CD4-positive, alpha-beta T cell treated with Interleukin-4 for 4 hours (primary cell): ENCODE measurements at places on chromosomes 7 and 10.

- DNase-seq = no peak
These were observed 40.8 kb downstream of the NRP1 start for GRCh38 chr10:33293531-33294170.

DNA sequence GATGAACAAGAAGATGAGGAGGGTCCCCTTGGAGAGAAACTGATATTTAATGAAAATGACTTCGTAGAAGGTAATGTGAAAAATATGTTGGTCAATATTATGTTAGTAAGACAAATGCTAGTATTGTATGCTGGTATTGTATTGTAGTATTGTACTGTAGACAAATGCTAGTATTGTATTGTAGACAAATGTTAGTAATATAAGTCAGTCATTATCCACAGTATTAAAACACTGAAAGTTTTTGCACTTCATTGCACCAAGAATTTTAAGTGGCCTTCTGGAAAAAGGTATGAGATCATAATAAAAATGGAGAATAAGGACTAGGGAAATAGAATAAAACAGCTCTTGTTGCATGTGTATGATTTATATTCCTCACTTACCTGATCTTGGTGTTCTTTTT, 17.5 kb downstream of the CSGALNACT2 start:
- no peak for DNase-seq

DNA sequence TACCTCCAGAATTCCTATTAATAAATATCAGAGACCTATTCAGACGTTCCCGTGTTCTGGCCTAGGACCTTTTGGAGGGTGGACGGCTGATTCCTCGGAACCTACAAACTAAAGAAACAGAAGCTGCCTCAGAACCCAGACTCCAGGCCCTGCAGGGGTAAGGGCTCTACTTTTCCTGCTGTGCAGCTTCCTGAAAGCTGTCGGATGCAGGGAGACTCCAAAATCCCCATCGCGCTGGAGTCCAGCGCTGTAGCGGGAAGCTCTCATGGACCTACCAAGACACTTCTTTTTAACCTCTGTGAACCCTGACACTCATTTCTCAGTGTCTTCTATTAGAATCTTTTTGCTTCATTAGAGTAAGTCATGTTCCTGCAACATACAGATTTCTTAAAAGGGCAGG, 244.5 kb upstream of the PITRM1 start:
- no peak for DNase-seq

- no peak for DNase-seq
These were observed 38.3 kb upstream of the PTPN12 start for GRCh38 chr7:77498659-77499379.

- no peak for DNase-seq
These were observed 28.6 kb upstream of the NDST2 start for GRCh38 chr10:73840056-73840402.

- no peak for DNase-seq
These were observed 110.6 kb downstream of the ZFAND4 start for GRCh38 chr10:45561952-45562351.

DNA sequence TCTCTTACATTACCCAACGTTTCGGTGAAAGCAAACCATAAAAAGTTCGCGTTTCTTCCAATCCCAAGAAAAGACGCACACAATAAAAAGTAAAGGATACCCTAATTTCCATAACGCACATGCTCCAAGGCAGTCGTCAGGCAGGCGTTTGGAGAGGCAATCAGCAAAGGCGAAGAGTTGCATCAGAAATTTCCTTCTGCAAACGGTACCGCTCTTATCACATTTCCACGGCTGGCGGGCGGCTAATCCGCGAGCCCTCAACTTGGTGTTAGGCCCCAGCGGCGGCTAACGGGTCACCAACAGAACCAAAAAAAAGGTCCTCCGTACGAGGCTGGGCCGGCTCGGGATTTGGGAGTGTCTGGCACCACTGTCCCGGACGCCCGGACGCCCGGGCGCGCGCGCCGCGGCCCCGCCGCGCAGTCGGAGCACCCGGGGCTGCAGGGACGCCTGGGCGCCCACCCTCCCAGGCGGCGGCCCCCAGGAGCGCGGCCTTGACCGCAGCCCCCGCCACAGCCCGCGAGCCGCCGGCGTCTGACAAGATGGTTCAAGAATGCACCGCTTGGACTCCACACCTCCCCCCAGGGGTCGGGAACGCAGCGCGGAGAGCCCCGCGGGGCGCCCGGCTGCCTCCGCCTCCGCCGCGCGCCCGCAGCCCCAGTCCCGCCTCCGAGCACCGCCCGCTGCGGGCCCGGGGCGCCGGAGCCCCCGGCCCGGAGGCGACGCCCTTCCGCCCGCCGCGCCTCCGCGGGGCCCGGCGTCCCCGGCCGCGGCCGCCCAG, 9.8 kb upstream of the GRB10 start:
- DNase-seq = no peak

DNA sequence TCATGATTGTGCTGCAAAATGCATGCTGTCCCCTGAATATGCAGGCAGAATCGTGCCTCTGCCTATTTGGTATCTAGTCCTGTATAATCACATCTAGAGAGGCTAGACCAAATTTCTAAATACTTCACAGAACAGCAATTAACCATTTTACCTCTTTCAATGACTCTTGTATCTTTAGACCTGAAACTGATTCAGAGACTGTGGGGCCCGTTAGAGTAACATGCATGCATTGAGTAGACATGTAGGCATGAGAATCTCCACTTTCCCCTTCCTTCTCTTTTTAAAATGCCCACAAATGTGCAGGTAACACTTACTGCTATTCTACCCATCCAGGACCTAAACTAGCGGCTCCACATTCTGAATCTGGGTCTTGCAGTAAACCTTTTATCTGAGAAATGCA, 8.8 kb downstream of the ZNF92 start:
- no peak for DNase-seq

DNA sequence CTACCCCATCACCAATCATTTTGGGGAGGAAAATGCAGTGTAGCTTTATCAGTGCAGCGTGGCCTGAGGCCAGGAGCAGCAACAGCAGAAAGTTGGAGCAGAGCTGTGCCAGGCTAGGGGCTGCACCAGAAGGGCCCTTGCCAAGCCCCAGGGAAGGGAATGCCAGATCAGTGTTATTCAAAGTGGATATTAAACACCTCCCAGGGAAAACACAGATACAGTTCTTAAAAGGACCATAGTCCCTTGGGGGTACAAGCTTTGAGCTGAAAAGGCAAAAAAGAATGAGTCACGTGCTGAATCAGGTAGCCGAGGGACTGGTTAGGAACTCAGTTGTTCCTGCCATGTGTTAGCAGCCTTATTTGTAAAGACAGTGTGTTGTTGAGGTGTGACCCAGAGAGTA, 54.0 kb downstream of the GSDME start:
- no peak for DNase-seq

DNA sequence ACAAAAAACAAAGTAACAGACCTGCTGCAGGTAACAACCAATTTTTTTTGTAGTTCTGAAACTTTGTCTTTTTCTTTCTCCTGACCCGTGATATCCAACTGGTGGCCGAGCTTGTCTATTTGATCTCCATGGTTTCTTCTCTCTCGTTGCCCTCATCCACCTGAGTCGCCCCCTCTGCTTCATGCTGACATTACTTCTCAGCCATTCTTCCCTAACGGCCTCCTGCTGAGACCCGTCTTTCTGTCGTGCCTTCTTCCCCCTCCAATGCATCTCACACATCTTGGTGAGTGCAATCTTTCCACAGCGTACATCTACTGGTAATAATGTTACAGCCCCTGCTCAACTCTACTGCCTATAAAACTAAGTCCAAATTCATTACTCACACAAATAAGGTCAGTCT, 352.9 kb downstream of the RNLS start:
- DNase-seq = no peak

DNA sequence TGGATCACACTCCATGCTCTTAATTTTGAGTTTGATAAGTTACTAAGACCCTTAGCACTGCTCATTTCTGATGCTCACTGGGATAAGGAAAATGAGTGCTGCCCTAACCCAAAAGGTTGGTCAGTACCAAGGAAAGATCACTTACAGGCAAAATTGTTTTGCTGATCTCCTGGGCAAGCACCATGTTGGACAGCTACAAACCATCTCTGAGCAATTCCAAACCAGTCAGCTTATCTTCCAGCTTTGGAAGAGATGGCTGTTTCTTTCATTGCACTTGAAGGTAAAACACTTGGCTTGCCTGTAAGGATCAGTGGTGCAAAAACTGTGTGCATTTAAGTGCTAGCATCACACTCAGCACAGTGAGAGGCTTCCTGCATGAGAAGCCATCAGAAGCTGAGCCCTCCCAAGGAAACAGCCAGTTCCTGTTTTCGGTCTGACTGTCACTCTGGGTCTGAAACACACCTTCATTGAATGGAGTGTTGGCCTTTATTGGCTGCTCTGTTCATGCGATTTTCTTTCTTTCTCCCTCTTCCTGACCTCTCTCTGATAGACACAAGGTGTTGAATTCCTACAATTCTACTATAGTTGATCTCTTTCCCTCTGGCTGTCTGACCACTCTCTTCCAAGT, 126.4 kb upstream of the GHITM start:
- no peak for DNase-seq

DNA sequence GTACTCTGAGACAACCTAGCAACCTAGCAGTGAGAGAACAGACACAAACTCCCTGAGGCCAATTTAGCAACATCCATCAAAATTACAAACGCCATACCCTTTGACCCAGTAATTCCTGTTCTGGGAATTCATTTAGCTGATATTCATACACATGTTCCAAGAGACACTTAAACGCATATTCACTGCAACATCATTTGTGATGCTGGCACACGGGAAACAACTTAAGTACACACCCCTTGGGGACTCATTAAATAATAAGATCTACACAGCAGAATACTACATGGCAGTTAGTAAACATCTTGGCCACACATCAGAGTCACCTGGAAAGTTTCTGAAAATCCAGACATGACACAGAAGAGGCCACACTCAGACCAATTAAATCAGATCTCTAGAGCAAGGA, 17.6 kb downstream of the NUDCD3 start:
- DNase-seq = no peak

- no peak for DNase-seq
These were observed 3.4 kb downstream of the BAG3 start for GRCh38 chr10:119654540-119654939.

DNA sequence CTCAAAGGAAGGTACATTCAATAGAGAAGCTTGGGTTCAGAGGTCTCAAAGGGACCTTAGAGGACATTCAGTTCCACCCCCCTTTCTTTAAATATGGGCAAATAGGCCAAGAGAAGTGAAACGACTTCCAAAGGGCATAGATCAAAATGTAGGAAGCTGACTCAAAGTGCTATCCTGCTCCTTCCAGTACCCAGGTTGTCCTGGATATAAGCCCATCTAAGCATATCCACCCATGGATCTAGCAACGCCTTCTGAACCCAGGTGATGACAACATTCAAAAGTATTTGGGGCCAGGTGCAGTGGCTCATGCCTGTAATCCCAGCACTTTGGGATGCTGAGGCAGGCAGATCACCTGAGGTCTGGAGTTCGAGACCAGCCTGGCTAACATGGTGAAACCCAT, 5.3 kb downstream of the ATXN7L1 start:
- DNase-seq = no peak

- DNase-seq = no peak
These were observed 97.3 kb upstream of the KCNIP2 start for GRCh38 chr10:101940916-101941315.

DNA sequence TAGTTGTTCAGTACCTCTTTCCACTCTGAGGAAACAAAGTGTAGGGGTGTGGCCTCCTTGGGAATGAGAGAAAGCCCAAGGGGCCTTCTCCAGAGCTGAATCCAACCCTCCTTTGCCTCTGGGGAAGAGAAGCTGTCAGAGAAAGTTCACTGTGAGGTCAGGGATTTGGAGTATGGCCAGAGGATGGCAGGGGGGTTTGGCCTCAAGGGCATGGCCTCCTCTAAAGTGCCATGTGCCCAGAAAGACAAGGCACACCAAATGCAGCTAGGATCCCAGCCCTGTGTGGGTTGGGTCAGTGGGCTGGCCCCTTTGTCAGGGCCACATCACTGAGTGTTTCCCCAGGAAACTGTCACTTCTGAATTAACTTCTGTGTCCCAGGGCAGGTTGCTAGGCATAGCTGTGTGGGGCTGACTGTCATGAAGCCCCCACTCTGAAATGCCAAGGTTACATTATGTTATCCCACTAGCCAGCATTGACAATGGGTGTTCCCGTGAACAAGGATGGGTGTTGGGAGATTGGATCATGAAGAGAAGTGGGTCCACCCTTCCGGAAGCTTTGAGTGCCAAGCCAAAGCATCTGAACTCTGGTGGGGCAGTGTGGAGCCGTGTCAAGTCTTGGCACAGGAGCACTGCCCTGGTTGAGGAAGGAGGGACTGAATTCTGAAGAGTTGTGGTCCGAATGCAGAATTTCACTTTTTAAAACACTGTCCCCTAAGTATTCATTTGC, 123.3 kb downstream of the ZMIZ1 start:
- DNase-seq = no peak

DNA sequence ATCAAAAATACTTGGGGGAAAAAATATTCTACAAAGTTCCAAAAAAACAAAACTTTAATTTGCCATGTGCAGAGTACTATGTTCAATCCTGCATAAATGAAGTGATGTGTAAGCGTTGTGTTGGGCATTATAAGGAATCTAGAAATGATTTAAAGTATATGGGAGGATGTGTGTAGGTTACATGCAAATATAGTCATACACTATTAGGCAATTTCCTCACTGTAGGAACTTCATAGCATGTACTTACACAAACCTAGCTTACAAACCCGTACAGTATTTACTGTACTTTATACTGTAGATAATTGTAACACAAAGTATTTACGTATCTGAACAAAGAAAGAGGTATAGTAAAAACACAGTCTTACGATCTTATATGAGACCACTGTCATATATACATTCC, 72.3 kb downstream of the NRBF2 start:
- DNase-seq = no peak

GRCh38 chr7:91149341-91150246, 114.6 kb upstream of the FZD1 start:
- no peak for DNase-seq

DNA sequence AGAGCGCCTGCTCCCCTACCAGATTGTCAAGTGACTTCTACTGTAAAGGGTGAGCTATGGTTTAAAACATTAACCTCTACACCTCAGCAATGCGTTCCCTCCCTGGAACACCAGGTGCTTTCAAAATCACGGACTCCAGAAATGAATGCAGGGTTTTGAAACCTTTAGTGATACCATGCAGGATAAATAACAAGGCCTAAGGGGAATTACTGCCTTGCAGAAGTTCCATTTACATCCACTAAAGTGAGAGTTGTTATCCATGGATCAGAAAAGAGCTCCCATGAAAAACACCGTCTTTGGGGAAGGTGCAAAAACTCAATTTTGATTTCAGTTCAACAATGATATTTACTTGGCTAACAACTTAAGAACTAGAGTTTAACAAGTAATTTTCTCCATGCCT, 4.0 kb downstream of the FZD8 start:
- no peak for DNase-seq

DNA sequence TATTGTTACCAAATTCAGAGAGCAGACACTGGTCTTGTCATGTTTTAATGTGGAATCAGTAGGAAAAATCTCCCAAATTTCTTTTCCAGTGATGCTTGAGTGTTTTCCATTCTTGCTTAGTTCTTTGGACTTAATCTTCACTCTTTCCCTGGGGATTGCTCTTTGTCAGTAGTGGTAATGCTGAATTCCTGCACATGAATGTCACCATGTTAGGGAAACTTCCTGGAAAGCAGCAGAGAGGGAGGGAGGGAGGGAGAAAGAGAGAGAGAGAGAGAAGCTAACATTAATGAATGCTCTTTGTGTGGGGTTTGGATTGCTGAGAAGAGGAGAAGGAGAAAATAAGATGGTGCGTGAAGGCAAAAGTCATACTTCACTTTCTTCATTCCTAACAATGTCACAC, 295.3 kb upstream of the COBL start:
- DNase-seq = no peak

GRCh38 chr7:50667789-50668226, 102.6 kb upstream of the DDC start:
- no peak for DNase-seq

GRCh38 chr7:7443806-7444350, 91.8 kb downstream of the COL28A1 start:
- no peak for DNase-seq

- no peak for DNase-seq
These were observed 227.2 kb downstream of the NSUN6 start for GRCh38 chr10:18424200-18424599.
